ENCODE measurements at places on chromosomes 3 and 15.

- DNase-seq = no peak
Measured at GRCh38 chr3:44337248-44337785, 1.2 kb upstream of the TCAIM start.

DNA sequence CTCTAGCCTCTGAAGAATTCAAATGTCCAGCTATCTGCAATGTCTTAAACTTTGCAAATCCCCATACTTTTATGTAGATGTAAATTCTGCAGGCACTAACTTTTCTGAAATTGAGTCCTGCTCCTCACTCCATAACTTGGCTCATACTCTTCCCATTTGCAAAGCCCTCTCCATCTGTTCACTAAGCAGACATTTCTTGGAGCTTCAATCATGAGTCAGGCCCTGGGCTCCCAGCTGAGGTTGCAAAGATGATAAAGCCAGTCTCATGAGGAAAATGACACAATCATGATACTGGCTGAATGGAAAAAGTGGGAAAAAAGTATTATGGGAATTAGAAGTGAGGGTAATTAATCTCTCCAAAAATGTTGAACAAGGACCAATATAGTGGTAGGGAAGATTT is 507.6 kb downstream of the NR2F2 start:
- no peak for DNase-seq

GRCh38 chr15:94033014-94033682 is 198.2 kb upstream of the MCTP2 start:
- DNase-seq = no peak

DNA sequence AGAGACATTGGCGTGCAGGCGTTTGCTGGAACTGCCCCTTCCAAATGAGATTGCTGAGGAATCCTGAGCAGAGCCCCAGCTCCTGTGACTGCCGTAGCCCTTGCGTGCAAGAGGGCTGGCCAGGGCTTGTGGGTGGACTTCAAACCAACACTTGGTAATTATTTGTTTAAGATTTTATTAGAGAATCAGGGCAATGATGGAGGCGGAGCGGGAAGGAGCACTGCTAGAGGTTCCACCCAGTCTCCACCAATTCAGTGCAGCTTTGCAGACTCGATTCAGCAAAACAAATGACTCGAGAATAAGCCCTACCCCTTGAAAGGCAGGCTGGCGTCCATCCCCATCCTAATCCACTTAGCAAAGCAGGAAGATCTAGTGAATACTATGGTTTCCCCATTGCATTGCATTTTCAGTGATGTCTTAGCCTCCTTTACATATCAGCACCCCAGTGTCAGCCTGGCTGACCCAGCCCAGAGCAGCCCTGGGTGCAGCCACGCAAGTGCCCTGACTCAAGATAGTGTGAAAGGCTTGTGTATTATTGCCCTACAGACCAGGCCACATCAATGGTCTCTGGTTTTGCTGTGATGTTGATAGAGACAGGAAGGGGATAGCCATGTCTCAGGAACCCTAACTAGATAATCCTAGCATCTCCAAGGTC is 26.0 kb downstream of the GLDN start:
- DNase-seq = no peak

- no peak for DNase-seq
Measured at GRCh38 chr3:27666708-27667107, 55.4 kb downstream of the EOMES start.

- DNase-seq = no peak
Measured at GRCh38 chr3:49352890-49353421, 5.2 kb downstream of the GPX1 start.

DNA sequence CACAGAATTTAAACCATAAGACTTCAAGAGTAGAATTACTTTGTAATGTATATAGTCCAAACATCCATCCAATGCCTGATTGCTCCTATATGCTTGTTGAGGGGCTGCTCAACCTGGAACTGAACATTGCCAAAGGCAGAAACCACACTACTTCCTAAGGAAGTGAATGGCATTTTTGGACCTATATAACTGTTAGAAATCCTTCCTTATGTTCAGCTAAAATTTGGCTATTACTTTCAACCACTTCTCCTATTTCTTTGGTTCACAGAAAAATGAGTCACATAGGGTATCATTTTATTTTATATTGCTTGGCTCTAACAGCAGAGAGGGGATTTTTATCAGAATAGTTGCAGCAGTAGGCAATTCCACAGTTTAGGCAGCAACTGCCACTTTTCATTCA is 342.1 kb downstream of the SLC9A9 start:
- DNase-seq = no peak

DNA sequence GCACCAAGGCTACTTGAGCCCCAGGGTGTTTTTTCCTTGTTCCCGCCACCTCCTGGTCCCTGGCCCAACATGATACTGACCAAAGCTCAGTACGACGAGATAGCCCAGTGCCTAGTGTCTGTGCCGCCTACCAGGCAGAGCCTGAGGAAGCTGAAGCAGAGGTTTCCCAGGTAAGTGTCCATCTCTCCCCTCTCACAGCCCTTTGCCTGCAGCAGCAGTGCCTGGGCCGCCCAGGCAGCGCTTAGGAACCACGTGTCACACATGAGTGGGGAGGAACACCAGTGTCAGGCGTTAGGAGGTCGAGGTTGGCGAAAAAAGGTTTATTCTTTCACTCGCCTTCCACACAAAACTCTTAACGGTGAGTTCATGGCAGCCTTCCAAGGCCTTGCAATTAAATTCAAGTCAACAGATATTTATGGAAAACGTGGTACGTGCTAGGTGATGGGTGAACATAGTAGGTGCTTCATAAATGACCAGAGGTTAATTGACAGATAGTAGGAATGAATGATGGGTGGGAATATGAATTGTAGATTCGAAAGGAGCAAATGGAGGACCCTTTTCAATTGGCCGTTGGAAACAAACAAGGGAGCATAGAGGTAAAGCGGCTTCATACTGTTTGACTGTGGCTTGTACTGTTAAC is 486 bp downstream of the CDIN1 start:
- DNase-seq = no peak

DNA sequence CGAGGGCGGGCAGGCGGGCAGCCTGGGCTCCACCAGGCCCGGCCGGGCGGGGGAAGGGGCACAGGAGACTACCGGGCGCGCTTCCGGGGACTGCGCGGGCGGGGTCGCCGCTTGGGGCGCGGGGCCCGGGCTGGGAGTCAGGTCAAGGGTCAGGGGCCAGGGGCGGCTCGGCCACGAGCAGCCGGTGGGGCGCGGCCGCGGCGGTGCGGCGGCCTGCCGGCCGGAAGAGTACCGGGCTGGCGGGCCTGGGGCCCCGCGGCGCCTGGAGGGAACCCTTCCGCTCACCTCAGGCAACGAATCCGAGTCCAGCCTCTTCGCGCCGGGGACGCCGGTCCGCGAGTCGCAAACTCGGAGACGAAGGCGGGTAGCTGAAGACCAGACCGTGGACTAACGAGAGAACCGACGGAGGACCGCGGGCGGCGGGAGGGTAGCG is 225 bp downstream of the RHOA start:
- no peak for DNase-seq

DNA sequence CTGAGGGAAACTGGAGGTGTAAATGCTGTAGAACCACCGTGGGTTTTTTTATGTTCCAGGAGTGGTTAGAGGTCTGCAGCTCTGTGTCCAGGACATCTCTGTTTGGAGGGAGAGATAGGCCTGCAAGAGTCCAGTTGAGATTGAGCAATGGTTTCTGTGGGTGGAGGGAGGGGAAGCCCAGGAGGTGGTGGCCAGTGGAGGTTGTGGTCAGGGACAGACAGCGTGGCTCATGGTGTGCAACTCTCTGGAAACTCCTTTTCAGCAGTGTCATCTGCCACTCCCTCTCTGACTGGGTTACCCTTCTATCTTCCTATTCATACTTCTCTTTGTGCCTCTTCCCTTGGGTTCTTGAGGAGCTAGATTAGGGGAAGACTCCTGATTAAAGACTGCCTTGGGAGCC is 9.6 kb downstream of the XCR1 start:
- DNase-seq = no peak

- DNase-seq = no peak
Measured at GRCh38 chr3:160005004-160005403, 16.4 kb downstream of the IL12A start.

DNA sequence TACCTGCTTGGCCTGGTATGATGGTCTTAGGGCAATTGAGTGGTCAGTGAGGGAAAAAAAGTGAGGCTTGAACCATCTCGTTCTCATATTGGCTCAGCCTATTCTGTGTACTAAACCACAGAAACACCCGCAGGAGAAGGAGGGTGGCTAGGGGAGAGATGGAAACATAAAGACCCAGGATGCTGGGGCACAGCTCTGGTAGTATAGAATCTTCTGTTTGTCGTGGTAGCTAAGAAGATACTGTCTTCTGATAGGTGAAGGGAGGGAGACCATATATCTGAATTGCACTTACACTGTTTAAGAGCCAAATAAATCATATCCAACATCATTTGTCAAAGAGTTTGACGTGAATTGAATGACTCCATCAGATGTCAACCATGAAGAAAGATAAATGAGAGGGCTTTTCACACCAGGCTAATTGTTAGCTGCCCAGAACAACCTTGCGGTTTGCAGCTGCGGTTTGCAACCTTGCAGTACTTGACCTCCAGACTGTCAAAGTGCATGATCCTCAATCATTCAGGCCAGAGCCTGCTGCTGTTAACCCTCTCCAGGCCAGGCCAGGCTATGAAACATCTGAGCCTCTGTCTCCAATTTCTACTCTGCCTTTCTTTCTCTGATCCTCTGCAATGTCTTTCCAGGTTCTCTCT is 40.9 kb upstream of the PIK3R4 start:
- no peak for DNase-seq

- DNase-seq = no peak
Measured at GRCh38 chr15:52104532-52105004, 8.0 kb downstream of the BCL2L10 start.

- DNase-seq = no peak
Measured at GRCh38 chr3:61803983-61804382, 242.6 kb downstream of the PTPRG start.

Data from SW 1271 (cell line).